Suppressor macrophage (primary cell): ENCODE measurements at places on chromosomes 16 and 17.
A peak's percentile ranks its signal among the peaks of the same experiment; 100 is the strongest.

GRCh38 chr17:82155606-82156005 is 57.0 kb downstream of the CCDC57 start:
- DNase-seq = no peak

DNA sequence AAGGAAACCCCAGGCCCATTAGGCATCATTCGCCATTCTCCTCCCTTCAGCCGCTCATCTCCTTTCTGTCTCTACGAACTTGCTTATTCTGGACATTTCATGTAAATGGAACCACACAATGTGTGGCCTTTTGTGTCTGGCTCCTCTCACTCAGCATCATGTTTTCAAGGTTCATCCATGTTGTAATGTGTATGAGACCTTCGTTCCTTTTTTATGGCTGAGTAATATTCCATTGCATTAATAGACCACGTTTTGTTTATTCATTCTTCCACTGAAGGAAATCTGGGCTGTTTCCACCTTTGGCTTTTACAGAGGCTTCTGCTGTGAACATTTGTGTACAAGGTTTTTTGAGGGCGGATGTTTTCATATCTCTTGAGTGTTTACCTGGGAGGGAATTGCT is 3.2 kb downstream of the CRISPLD2 start:
- no peak for DNase-seq

- DNase-seq = no peak
These were observed 9.6 kb upstream of the RBFOX3 start for GRCh38 chr17:79620207-79621038.

DNA sequence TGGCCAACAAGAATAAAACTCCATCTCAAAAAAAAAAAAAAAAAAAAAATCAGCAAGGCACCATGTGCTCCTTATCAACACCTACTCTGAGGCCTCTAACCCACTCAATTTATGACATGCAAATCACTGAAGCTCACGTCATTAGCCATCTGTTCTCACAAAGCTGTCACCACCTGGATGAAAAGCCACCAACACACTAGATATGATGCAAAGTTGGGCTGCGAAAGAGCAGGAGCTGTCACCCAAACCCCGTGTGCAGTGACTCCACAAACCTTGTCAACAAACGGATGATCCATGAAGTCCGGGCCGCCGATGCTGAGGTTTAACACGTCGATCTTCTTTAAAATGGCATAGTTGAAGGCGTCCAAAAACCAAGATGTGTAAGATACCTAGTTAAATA is 25.3 kb downstream of the MBTPS1 start:
- no peak for DNase-seq

GRCh38 chr17:75621489-75621888 is 11.7 kb upstream of the SMIM5 start:
- DNase-seq = no peak

- no peak for DNase-seq
These were observed 115.1 kb downstream of the CDK5R1 start for GRCh38 chr17:32601866-32602265.

DNA sequence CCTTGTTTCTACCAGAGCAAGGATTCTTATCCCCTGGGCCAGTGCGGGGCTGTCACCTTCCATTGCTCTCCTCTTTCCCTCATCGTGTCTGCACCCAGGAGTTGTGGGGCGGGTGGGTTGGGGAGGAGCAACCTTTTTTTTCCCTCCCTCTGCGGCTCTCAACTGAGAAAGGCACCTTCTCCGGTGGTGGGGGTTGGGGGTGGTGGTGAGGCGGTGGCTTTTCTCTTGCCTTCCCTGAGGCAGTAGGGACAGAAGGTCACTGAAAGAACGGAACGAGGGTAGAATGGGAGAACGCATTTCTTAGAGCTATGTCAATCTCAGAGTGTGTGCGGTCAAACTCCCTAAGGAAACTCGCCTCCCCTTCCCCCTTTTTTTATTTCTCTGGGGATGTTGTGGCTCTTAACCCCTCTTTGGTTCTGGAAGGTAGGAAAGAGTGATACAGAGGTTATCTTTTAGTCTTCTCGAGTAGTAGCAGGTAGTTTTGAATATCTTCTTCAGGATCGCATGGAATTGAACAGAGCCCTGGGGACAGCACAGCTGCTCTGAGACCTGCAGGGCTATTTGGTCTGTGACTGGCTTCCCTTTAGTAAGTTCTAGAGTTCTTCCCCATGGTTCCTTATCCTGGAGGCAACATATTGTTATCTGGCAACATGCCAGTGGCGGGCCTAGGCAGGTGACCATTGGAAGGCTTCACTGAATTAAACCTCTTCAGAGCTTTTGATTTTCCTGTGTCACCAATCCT is 994 bp downstream of the CLTC start:
- DNase-seq = peak; percentile 79

DNA sequence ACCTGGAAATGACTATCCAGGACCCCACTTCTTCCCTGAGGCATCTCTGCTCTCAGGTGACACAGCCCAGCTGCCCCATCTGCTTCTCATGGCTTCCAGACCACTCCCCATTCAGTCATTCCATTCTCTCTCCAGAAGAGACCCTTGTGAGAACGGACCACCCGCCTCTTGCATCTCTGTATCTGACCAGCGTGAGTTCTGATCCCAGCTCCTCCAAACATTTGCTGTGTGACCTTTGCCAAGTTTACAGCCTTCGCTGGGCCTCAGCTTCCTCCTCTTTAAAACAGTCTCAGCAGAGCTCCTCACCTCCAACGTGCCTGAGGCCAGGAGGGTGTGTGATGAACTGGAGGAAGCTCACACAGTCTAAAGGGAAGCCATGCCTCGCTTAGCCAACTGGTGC is 39.6 kb downstream of the C16orf82 start:
- DNase-seq = no peak

GRCh38 chr16:1305823-1306222 is 3.6 kb upstream of the UBE2I start:
- no peak for DNase-seq

GRCh38 chr17:32558997-32559650 is 72.3 kb downstream of the CDK5R1 start:
- DNase-seq = no peak

- DNase-seq = no peak
These were observed 504 bp downstream of the ERBB2 start for GRCh38 chr17:39700148-39700987.
